GM06990 (cell line): ENCODE measurements at places on chromosomes 3 and 15.

- no peak for DNase-seq
Observed at GRCh38 chr3:16427103-16427965, 86.2 kb downstream of the RFTN1 start.

GRCh38 chr15:41809526-41810220 lies 18.2 kb upstream of the JMJD7 start:
- no peak for DNase-seq

- peak; percentile 13 for DNase-seq
Observed at GRCh38 chr3:27591312-27592210, 107.4 kb upstream of the SLC4A7 start.

GRCh38 chr3:37347941-37348340 lies 173.6 kb upstream of the LRRFIP2 start:
- DNase-seq: no peak

DNA sequence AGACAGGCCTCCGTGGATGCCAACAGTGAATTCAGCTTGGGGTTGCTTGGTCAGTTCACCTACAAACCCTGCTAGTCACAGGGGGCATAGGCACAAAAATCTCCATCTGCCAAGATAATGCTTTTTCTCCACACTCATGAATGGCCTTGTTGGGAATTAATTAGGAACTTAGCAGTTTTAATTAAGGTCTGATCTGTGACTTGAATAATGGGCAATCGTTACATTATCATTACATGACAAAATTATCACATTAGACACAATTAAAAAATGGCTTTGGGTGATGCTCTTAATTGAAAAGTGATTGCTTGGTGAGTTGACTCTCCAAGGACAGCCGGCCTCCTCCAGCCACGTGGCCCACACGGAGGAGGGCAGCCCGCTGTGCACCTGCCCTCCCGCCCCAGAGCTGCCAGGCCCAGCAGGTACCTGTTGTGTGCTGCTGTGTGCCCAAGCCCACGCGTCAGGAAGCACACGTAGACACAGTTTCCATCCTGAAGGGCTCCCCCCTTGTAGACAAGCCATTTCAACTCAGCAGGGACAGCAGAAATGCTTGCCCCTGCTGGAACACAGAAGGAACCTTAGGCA lies 274.2 kb downstream of the OCA2 start:
- DNase-seq: no peak

- DNase-seq: no peak
Observed at GRCh38 chr15:31046759-31047359, 54.7 kb downstream of the TRPM1 start.

DNA sequence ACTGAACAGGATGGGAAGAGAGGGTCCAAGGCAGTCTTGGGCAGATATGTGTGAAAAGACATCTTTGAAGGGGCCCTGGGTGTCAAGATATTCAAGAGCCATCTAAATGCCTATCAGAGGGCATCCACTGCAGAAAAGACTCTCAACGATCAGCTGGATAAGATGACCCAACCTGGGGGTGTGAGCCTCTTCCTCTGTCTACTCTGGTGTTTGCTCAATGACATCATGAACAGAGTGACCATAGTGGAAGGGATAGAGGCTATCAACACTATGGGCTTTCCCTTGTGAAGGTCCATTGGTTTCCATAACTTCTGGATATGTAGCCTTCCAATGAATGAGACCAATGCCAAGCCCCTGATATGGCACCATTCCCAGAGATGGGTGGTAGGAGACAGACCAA lies 42.1 kb downstream of the FAH start:
- DNase-seq: no peak

GRCh38 chr15:60720086-60720485 lies 241.1 kb upstream of the ICE2 start:
- peak; percentile 10 for DNase-seq

DNA sequence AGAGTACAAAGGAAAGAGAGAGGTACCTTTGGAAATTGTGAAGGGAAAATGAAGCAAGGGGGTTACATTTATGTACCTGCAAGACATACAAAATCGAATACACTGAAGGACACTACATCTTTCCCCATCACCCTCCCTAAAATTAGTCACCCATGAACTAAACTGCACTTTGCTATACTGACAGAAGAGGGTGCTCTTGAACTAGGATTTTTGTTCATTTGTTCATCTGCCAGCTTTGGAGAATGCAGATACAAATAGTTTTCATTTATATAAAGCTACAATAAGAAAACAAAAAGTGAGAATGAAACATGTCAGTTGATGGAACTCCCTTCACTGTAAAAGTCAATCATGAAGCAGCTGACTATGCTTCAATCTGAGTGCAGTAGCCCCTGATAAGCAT lies 55.7 kb downstream of the PCCB start:
- peak; percentile 14 for DNase-seq

DNA sequence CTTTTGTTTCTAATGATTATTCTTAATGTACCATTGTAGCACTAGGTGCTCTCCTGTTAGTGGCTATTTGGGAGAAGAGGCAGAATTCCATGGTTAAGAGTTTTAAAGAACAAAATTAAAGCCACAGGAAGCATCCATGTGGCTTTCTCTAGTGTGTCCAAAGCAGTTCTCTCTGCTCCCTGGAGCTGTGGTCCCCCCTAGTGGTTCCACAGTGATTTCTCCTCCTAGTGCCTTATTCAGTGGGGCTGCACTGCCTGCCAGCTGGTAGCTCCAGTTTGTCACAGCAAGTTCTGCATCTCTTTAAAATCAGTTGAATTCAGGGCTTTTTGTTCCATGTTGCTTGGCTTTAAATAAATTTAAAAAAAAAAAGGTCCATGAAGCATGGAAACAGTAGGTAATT lies 39.6 kb upstream of the FAM98B start:
- DNase-seq: no peak

DNA sequence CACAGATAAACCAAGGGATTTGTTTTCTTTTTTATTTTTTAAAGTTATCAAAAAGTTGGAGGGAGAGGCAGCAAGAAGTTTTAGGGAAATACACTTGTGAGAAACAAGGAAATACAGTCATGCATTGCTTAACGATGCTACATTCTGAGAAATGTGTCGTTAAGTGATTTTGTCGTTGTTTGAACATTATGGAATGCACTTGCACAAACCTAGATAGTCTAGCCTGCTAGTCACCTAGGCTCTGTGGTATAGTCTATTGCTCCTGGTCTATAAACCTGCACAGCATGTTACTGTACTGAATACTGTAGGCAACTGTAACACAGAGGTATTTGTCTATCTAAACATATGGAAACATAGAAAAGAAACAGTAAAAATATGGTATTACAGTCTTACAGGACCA lies 2.0 kb upstream of the NFKBIZ start:
- DNase-seq: no peak

DNA sequence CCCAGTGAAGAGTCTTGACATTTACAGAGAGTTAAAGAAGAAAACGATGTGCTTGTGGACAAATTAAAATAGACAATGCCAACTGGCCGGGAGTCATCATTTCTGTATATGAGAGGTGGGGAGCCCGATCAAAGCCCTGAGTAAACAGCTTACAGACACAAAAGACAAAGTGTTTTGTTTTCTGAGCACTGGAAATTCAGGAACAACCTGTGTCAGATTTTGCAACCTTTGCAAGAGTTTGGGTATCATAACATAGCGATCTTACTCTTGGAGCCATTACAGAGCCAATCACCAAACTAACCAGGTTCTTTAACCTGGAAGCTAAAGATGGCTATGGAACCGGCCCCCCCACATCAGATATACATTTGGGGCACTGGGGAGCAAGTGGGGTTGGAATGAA lies 101.9 kb upstream of the LRIG1 start:
- no peak for DNase-seq

DNA sequence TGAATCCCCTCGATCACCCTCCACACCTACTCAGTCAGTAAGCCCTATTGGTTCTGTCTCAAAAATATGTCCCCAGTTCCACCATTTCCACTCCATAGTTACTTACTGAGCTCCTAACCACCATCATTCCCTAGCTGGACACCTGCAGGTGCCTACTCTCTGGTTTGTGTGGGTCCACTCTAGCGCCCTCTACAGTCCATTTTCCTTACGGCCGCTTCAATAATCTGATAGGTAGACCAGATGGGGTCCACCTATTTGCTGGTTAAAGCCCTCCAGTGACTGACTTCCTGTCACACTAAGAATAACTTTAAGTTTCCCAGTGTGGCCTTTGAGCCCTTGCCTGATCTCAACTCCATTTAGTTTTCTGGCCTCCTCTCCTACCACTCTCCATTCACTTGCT lies 5.0 kb downstream of the GXYLT2 start:
- DNase-seq: no peak

DNA sequence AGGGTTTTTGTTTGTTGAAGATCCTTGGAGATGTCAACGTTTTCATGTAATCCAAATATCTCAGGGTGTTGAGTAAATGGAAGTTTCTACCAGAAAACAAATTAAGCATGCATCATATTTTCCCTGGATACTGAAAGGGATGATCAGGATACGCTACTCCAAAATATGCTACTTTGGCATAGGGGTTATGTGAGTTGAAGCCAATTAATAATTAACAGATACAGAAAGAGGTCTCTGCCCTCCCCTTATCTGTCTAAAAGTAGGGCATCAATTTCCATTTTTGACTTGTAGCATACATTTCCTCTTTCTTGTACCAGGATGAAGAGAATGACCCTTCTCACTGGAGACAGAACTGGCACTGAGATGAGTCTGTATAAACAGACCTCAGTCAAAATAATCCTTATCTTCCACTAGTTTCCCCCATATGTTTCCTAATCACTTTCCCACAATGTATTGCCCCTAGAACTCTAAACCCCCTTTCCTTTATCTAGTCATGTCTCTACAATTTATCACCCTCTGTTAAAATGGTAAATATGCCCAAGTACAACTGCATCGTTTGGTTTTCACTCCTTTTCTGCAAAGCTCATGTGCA lies 17.4 kb upstream of the ASB14 start:
- DNase-seq: no peak

- DNase-seq: no peak
Observed at GRCh38 chr3:71722693-71723092, 2.5 kb downstream of the EIF4E3 start.

- DNase-seq: no peak
Observed at GRCh38 chr15:48945386-48945785, 18.3 kb downstream of the SHC4 start.

GRCh38 chr15:63504979-63505841 lies 817 bp downstream of the USP3 start:
- peak; percentile 63 for DNase-seq

DNA sequence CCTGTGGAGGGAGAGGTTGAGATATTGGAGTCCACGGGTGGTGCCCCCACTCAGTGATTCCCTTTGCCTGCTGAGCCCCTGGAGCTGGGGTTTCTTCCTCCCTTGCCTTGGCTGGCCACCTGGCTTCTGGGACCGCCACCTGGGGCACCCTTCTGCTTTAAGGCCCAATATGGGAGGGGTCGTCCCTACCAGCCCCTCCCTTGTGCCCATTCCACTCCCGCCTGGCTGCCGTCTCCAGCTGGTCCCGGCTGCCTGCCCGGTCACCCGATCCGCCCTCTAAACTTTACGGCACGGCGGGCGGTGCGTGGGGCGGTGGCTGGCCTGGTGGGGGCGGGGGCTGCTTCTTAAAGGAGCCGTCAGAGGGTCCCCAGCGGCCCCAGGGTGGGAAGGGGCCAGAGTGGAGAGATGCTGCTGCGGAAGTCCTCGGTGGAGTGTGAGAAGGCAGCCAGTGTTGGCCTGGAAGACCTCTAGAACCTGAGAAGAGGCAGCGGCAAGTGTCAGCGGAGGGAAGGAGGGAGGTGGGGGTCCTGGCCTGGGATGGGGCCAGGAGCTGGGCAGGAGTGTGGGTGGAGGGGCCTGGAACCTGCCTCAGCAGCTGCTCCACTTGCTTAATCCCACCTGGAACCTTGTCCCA lies 1.6 kb upstream of the SEMA3B start:
- no peak for DNase-seq

GRCh38 chr3:158404131-158404718 lies 166.8 kb upstream of the MLF1 start:
- no peak for DNase-seq

DNA sequence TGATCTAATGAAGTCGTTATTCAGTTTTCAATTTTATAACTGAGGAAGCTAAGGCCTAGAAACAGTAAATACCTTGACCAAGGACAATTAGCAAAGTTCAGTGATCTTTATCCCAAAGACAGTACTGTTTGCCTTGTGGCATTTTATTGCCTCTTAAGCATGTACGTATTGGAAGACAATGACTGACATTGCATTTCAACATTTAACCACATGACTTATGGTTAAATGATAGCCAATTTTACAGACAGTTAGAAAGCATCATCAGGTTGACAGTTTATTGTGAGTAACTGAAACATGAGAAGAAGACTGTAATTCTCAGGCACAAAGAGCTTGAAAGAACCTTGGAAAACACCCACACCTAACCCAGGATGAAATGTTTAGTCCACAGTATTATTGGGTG lies 390.8 kb upstream of the ZNF385D start:
- no peak for DNase-seq

GRCh38 chr3:135896613-135897012 lies 68.9 kb upstream of the PPP2R3A start:
- no peak for DNase-seq

GRCh38 chr3:24388159-24388558 lies 106.5 kb downstream of the THRB start:
- no peak for DNase-seq

GRCh38 chr15:57203906-57204305 lies 172.4 kb upstream of the CGNL1 start:
- DNase-seq: no peak

DNA sequence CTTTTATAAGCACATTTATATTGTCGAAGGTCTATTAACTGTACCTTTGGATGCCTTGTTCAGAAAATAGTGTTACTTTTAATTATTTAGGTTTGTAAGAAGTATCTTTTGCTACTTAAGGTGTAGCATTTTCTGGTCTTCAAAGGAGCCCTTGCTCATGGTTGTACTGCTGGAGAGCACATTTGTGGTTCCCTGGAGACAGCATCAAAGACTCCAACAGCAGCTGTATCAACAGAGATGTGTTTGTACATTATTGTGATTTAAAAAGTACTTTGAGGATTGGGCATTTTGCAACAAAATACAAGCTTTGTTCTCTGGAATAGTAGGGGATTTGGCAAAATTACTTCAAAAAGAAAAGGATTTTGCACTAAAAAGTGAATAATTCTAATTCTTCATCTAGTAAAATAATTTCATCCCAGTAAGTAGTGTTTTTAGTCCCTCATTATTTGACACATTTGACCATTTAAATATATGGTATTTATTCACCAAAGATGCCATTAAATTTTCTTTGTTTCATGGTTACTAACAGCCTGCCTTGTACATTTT lies 16.5 kb downstream of the TBC1D23 start:
- no peak for DNase-seq

DNA sequence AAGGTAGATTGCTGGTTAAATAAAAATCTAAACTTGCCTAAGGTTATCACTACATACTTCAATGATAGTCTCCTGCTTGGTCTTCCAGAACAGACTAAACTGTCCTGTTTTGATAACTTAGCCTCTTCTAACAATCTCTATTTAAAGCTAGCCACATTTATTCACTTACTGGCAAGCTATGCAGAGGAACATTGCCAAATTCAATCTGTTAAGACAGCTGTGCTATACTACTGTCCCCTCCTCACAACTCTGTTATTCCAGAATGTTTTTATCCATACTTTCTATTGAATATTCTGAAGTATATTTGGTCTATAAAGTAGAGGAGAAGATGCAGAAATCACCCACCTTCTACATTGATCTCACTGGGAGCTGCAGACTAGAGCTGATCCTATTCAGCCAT lies 594.0 kb upstream of the CCDC54 start:
- no peak for DNase-seq
